Endothelial cell of umbilical vein (primary cell): ENCODE measurements at places on chromosomes 12 and 14. TPM values are rescaled to one million over a fixed set of nuclear protein-coding genes. Genes with fewer than 3 reads are reported as not detected.

Gene ANKRD9
- total RNA-seq, result 24.6 and 25.9 TPM in 2 replicates

GRCh38 chr12:91205811-91206210 is 23.2 kb upstream of the DCN start:
- no peak for DNase-seq

GRCh38 chr14:61120576-61120975 is 139.5 kb downstream of the SLC38A6 start:
- DNase-seq, result no peak

- peak; percentile 49 for DNase-seq
Observed at GRCh38 chr12:47821346-47821706, 1.6 kb upstream of the HDAC7 start.

DNA sequence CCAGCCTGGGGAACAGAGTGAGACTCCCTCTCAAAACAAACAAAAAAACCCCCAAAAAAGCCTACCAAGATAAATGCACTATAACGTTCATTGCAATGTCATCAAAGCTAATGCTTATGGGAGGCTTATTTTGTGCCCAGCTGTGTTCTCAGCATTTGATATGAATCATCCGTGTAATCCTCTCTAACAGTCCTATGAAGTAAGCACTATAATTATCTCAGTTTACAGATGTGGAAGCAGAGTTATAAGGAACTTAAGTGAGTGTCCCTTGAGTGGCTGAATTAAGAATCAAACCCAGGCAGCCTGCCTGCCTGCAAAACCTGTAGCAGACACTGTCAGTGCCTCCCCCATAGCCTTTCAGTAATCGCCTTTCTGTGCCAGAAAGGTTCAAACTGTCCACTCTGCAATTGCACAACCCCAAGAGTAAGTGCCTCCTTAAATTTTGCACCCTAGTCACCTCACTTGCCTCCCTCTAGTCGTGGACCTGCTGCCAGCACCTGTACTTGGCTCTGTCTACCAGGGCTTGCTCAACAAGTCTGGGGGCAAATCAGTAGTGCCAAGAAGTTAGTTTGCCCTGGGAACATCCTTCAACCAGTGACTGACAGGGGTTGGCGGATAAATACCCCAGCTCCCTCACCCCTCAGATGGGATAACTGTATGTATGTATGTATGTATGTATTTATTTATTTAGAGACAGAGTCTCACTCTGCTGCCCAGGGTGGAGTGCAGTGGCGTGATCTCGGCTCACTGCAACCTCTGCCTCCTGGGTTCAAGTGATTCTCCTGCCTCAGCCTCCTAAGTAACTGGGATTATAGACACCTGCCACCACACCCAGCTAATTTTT is 23.8 kb upstream of the PPP1CC start:
- no peak for DNase-seq
